ENCODE measurements at places on chromosomes 16 and 17. TPM values are rescaled to one million over a fixed set of nuclear protein-coding genes. Genes with fewer than 3 reads are reported as not detected.

GRCh38 chr17:40004072-40004471 lies 11.2 kb upstream of the CSF3 start:
- DNase-seq, result no peak

- no peak for DNase-seq
These were observed 24.0 kb downstream of the PIK3R5 start for GRCh38 chr17:8941520-8941919.

DNA sequence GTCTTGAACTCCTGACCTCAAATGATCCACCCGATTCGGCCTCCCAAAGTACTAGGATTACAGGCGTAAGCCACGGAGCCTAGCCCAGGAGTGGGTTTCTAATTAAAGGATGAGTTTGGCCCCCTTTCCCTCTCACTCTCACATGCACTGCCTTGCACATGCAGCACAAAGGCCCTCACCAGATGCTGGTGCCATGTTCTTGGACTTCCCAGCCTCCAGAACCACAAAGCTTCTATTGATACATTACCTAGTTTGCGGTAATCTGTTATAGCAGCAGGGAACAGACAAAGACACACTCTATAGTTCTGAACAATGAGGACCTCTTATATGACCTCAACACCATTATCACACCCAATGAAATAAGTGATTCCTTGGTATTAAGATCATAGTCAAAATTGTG lies 17.9 kb upstream of the ITGAD start:
- DNase-seq, result no peak

GRCh38 chr16:79104567-79104966 lies 496.0 kb downstream of the MAF start:
- no peak for DNase-seq

DNA sequence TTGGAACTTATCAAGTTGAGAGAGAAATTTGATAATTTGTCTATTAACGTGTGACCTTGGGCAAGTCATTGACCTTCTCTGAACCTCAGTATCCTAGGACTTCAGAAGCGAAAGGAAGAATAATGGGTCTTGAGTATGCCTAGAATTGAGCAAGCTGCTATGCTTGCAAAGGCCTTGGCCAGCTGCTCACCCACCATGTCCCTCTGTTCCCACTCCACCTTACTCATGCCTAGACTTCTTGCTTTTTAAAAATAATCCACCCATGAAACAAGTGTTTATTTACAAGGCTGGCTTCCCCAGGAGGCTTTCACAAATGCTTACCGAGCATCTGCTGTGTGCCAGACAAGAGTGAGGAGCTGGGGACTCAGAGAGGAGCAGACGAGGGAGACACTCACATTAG lies 590.6 kb downstream of the MAF start:
- DNase-seq, result no peak

GRCh38 chr17:29505836-29506235 lies 61.0 kb downstream of the ABHD15 start:
- no peak for DNase-seq

DNA sequence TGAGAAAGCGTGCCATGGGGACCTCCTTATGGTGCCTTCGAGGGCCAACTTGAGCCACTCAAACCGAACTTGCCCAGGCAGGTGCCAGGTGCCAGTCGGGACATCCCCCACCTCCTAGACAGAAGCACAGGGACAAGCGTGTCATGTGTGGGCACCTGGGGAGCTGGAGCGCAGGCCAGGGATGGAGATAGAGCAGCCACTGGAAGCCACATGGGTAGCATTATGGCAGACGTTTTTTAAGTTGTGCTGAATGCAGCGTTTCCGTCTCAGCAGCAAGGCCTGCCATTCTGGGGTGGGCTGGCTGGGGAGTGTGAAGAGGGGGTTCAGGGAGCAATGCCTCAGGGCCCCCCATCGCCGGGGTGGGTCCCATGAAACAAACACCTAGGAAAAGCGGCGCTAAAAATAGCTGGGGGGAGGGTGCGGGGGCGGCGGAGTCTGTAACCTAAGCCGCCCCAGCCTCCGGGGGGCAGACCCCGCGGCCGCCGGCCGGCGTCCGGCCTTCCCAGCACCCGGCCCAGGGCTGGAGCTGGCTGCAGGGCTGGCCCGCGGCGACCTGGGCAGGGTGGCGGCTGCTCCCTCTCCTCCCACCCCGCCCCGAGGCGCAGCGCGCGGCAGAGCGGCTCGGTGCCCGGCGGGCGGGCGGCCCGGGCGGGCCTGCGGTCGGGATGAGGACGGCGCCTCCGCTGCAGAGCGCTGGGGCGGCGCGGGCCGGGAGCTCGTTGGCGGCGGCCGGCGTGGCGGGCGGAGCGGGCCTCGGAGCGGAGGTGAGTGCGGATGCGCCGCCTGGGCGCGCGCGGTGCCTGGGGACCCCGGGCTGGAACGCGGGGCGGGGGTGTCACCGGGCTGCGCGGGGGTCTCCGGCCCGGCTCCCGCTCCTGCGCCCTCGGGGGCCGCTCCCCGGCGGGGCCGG lies at the start of gene ZNF469:
Gene ZNF469 (plus strand): TSS at position 469 of the 910 bp plus-strand sequence. CDS start 44,512 bp downstream, outside the sequence.
- no peak for DNase-seq

GRCh38 chr16:53881371-53881770 lies 177.4 kb downstream of the FTO start:
- DNase-seq, result no peak

DNA sequence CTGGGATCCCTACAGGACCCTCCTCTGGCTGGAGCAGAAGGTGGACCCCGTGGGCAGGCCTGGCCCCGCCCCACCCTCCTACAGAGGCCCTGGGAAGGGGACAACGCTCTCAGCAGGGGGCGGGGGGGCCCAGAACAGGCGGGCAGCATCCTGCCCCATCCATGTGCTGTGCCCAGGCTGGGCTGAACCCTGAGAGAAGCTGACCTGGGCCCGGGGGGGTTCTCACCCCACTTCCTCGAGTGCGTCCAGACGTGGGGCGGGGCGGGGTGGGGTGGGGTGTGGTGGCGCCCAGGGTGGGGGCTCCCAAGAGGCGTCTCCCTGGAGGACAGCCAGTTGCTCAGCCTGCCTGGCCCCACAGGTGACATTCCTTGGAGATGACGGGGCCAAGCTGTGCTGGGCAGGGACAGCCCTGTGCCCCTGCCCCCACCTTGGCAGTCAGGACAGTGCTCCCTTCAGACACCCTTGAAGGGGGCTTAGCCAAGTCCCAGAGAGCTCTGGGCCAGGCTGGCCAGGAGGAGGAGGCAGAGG lies 390 bp upstream of the UNC13D start:
- no peak for DNase-seq

DNA sequence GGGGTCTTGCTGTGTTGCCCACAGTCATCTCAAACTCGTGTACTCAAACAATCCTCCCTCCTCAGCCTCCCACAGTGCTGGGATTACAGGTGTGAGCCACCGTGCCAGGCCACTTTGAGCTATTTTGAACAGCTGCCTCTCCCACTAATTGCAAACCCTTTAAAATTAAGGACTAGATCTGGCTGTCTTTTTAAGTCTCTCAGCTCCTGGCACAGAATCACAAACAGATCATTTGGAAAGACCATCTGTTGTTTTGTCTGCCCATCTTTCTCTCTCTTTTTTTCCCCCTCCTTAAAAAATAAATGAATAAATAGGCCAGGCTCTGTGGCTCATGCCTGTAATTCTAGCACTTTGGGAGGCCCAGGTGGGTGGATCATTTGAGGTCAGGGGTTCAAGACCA lies 10.9 kb upstream of the STAT3 start:
- no peak for DNase-seq

- DNase-seq, result no peak
These were observed 46.5 kb downstream of the MAPT start for GRCh38 chr17:45940826-45941225.

- DNase-seq, result no peak
These were observed 7.1 kb downstream of the GRN start for GRCh38 chr17:44351961-44352827.

GRCh38 chr17:31175237-31175636 lies 80.5 kb downstream of the NF1 start:
- no peak for DNase-seq

DNA sequence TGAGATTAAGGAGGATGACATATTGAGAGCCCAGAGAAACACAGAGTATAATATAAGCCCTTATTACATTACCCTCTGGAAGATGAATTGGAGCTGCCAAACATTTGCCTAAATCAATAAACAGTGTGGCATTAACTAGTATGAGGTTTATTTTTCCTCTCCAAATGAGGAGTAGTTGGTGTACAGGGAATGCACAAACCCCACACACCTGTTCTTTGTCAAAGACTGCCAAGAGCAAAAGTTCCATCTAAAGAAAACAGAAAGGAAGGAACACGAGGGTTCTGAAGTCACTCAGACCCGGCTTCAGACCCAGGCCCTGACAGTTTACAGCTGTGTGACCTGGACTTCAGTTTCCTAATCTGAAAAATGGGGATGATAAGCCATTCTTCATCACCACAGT lies 138.1 kb downstream of the SHISA9 start:
- no peak for DNase-seq

DNA sequence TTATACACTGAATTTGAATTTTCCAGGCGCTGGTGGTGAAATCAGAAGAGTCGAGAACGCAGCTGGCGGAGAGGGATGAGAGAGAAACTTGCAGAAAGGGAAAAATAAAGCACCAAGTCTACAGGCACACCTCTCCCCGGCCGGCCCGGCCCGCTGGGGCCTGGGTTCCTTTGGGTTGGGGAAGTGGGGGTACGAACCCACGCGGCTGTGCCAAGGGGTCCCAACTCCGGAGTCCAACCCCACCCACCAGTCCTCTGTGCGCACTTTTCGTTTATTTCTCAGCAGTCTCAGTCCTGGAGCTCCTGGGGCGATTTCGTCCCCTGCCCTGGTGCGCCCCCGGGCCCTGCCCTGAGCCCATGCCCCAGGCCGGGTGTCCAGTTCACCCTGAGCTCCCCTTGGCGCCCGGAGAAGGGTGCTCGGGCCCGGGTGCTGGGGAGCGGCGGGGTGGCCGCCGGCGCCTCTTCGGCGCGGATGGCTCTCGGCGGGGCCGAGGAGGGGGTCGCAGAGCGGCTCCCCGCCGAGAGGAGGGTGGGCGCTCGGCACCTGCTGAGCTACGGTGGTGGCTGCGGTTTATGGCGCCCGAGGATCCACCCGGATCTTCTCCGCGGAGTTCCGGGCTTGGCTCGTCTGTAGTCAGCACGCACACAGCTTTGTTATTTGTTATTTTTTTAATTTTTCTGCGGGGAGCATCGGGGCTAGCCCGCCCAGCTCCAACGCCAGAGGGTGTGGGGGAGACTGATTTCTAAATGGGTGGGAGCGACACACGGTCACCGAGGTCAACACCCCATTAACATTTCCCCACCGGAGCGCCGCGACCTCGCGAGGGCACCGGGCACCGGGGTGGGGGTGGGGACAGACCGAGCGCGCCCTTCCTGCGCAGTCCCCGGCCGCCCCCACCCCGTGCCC lies 15.7 kb upstream of the CBX8 start:
- DNase-seq, result no peak

DNA sequence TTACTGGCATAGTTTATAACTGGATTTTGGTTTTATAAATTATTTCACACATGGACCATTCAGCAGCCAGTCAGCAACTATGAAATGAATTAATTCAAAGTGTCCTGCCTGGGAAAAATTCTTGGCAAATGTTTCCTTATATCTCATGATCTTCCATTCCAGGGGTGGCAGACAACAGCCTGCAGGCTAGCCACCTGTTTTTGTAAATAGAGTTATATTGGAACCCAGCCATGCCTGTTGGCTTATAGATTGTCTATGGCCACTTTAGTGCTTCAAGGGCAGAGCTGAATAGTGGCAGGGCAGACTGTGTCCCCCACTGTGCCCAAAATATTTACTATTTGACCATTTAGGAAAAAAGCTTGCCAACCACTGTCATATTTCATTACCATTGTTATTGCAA lies 613.7 kb downstream of the TMEM114 start:
- DNase-seq, result no peak

- DNase-seq, result no peak
These were observed 4.6 kb downstream of the PLCD3 start for GRCh38 chr17:45127548-45128300.

GRCh38 chr16:13060932-13061331 lies 159.5 kb downstream of the SHISA9 start:
- DNase-seq, result no peak

DNA sequence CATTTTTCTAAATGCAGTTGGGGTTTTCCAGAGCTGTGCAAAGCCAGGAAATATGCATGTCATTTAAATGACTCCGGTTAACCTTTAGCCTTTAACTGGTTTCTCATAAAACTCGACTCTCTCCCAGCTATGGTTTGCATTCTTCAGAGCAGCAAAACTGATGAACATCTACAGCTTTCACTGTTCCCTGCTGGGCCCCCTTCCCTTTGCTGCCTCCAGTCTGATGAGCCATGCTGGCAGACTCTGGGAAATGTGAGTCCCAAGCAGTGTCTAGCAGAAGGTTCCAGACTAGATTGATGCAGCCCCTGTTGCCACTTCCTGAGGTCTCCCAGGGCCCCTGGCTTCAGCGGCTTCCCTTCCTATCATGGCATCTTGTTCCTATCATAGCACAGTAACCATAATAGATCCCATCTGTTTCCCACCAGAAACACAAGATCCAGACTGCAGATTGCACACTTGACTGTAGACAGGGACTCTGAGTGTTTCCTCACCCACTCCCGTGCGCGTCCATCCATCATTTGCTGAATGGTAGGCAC lies 135.4 kb downstream of the CLEC16A start:
- peak; percentile 96 for DNase-seq

DNA sequence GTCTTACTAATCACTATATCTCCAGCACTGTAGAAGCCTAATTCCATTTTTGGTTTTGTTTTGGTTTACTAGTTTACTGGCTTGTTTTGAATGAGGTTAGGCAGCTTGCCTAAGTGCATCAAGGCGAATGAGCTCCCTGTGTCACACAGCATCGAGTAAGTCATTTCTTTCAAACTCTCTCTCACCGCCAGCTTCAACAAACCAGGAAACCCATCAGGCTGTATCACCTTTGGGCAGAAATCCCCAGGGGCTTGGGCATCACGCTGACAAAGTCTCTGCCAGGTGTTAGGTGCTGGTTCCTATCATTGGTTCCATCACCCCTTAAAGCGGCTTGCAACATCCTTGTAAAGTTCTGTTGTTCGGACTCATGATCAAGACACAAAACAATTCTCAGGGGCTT lies 226.6 kb downstream of the GRIN2A start:
- no peak for DNase-seq

GRCh38 chr16:85940214-85940613 lies 41.3 kb downstream of the IRF8 start:
- no peak for DNase-seq

DNA sequence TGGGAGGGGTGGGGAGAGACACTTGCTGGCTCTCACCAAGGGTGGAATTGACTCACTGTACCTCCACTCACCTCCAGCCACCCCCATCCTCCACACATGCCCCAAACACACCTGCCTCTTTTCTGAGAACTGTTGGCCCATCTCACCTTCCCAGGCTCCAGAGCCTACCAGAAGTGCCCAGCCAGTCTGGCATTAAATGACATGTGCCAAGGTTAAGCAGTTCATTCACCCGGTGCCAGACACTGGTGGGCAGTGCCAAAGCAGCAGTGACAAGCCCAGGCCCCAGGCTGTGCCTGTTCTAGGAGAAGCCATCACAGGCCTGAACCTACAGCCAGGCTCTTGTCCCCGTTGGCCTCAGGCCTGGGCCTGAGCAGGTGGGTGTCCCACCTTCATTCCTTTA lies 11.2 kb downstream of the MVP start:
- no peak for DNase-seq

The CD300LF gene
- not detected for polyA plus RNA-seq

The TAT gene
- not detected for polyA plus RNA-seq

The MFSD6L gene
- not detected for polyA plus RNA-seq

The HSF5 gene
- polyA plus RNA-seq, result not detected

The OR1F1 gene
- 0.64 TPM for polyA plus RNA-seq

The MAPK7 gene
- polyA plus RNA-seq, result 6.0 TPM

The ZNF385C gene
- polyA plus RNA-seq, result 0.04 TPM

The CREBBP gene
- 6.6 TPM for polyA plus RNA-seq

The TPSD1 gene
- polyA plus RNA-seq, result not detected

All from BJ (cell line).